ENCODE measurements at places on chromosomes 5 and 9.

DNA sequence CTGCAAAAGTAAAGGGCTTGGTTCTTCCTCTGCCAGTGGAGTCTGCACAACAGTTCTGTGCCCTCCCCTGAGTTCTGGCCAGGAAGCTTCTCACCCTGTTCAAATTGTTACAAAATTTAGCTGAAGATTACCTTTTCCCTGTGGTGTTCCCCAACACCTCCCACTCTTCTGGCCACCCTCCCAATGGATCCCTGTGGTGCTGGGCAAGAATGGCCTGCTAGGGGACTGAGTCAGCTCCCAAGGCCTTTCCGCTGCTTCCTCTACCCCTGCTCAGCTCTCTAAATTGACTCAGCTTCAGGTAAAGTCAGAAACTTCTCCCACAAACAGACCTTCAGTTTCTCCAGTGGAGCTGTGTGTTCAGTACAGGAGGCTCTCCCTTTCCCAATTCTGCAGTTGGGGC lies 186.0 kb downstream of the NR2F1-AS1 start:
- DNase-seq, result no peak

GRCh38 chr5:66854416-66854815 lies 258.2 kb downstream of the MAST4 start:
- no peak for DNase-seq

DNA sequence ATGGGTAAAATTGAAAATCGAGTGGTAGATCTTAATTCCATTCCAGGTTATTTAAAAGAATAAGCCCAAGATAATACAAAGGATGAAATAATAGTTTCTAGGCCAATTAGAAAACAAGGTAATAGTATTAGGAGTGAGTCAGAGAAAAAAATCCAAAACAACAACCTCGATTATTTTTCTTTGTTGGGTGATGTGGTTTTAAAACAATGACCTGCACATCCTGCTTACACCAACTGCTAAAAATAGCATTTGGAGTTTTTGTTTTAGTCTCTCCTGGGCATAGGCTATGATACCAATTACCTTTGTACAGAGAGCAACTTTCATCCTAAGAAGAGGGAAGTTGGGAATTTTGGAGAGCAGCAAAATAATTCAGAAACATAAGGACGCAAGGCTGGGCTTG lies 101.7 kb upstream of the MYO10 start:
- DNase-seq, result no peak

GRCh38 chr5:179237770-179238627 lies 107.3 kb downstream of the ADAMTS2 start:
- no peak for DNase-seq

- peak; percentile 45 for DNase-seq
These were observed 47.6 kb upstream of the JAK2 start for GRCh38 chr9:4937446-4937845.

DNA sequence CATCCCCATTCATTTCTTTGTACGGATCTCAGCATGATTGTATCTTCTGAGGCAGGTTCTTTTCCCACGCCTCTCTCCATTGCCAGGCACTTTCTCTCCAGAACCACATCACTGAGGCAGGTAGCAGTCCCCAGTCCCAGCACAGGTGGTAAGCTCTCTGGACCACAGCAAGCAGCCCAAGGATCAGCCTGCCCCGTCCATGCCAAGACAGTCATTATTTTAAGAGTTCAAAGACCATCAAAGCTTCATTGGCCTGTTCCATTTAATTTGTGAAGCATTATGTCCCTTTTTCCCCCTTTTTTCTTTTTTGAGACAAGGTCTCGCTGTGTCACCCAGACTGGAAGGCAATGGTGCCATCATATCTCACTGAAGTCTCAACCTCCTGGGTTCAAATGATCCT lies 171.7 kb downstream of the AUH start:
- DNase-seq, result no peak

All from hematopoietic multipotent progenitor cell treated with erythropoietin and hydrocortisone succinate and interleukin-3 and kit ligand, for 17 days (in vitro differentiated cells).